ENCODE measurements at places on chromosomes 1 and 21.

DNA sequence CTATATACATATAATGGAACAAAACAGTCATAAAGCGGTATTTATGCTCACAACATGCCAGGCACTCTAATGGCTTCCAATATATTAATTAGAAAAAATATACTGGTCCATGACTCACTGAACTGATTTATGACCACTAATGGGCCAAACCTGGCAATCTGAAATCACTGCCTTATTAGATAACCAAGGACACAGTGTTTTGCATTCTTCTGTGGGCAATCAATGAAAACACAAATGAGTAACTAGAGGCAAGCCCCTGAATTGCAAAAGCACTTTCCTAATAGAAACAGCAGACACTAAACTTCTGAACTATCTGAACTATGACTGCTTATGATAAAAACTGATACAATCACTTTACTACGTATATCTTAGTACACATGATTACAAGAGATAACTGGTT, 3.5 kb downstream of the GCLM start:
- DNase-seq, result peak; percentile 46

DNA sequence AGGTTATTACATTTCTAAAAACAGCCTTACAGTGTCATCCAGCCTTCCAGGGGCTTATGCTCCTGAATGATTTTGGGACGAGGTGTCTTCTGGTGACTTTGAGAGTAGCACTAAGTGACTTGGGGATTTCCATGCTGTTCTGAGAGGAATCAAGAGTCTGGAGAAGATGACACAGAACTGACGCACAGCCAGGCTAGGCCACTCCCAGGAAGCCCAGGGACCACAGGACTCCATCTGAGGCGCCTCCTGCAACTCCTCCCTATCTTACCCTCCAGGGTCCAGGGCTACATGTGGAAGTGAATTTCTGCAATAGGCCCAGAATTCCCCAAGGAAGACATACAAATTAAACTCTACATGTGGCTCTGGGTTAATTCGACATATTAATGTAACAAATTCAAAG, 92.5 kb downstream of the SLC25A24 start:
- DNase-seq, result peak; percentile 64

GRCh38 chr1:232826318-232826717, 21.1 kb downstream of the MAP10 start:
- no peak for DNase-seq

- peak; percentile 78 for DNase-seq
Measured at GRCh38 chr1:243407284-243408018, 151.6 kb downstream of the SDCCAG8 start.

DNA sequence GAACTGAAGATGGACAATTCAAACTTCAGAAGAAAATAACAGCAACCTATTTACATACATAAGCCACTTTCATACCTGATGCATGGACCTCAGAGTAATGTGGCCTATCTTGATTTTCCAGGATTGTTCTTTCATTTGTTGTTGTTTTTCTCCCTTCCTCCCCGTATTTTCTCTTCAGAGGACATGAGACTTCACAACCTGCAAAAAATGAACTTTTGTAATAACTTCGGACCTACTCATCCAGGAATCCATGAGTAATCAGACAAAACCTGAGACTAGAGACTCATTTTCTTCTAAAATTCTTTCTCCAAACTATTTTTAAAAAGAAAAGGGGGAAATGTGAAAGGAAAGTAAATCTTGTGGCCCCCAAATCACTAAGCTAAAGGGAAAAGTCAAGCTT, 17.6 kb upstream of the PLA2G5 start:
- no peak for DNase-seq

GRCh38 chr1:172698224-172698623, 39.3 kb downstream of the FASLG start:
- DNase-seq, result no peak
